ENCODE measurements at places on chromosomes 1 and 21.
A peak's percentile ranks its signal among the peaks of the same experiment; 100 is the strongest.

DNA sequence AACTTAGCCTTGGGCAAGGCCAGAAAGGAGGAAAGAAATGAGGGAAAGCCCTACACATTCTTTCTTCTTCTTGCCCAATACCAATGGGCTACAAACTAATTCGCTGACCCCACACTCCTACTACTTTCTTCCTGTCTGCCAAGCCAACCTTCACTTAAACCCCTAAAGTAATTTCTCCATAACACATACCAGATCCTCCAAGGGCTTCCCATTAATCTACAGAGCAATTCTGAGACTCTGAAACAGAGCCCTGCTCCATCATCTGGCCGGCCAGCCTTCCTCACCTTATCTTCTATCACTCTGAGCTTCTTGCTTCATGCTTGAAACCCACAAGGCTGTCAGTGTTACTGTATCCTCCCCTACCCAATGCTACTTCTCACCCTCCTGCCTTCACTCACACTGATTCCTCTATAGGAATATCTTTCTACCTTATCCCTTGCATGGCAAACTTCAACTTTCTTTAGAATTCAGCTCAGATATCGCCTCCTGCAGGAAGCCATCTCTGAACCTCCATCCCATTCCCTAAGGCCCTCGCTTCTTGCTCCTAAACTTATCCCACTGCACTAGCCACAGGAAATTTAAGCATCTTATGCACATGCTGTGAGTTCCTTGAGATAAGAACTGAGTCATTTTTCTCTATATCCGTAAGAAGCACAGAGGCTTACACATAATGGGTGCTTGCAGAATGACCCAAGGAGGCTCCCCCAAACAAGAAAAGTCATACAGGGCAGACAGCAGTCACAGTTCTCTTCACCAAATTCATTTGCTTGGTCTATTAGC lies 81.9 kb downstream of the JAK1 start:
- DNase-seq: no peak

GRCh38 chr1:235038701-235039100 lies 89.9 kb downstream of the TOMM20 start:
- DNase-seq: no peak

- DNase-seq: no peak
Measured at GRCh38 chr1:55702064-55702463, 486.9 kb upstream of the USP24 start.

DNA sequence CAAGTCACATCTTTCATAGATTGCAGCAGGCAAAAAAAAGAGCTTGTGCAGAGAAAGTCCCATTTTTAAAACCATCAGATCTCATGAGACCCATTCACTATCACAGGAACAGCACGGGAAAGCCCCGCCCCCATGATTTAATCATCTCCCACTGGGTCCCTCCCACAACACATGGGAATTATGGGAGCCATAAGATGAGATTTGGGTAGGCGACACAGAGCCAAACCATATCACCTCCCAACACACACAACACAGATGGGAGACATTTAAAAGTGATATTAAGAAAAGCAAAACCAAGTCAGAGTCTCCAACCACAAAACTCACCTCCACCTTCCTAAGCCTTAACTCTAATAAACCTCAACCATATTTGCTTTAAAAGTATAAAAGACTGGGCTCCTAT lies 61.5 kb upstream of the TIAM1 start:
- no peak for DNase-seq

GRCh38 chr1:51341876-51342496 lies 11.6 kb upstream of the TTC39A start:
- no peak for DNase-seq

DNA sequence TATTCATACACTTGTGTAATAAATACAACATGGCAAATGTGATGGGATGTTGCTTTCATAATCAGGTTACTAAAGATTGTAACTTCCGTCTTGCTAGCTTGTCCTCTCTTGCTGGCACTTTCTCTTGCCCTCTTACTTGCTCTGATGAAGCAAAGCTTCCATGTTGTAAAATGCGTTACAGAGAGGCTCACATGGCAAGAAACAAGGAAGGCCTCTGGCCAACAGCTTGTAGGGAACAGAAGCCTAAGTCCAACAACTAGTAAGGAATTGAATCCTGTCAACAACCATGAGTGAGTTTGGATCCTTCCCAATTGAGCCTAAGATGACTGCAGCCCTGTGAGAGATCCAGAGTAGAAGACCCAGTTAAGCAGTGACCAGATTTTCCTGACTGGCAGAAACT lies 15.4 kb downstream of the TMED5 start:
- no peak for DNase-seq

DNA sequence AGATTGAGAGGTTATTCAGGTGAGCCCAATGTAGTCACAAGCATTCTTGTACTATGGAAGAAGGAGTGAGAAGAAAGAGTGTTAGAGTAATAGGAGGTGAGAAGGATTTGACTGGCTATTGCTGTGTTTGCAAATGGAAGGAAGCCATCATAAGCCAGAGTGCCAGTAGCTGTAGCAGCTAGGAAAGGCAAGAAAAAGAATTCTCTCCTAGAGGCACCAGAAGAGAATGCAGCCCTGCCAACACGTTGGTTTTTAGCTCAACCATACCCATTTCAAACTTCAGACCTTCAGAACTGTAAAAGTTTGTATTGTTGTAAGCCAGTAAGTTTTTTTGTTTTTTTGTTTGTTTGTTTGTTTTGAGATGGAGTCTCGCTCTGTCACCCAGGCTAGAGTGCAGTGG lies 8.9 kb upstream of the IL12RB2 start:
- no peak for DNase-seq

DNA sequence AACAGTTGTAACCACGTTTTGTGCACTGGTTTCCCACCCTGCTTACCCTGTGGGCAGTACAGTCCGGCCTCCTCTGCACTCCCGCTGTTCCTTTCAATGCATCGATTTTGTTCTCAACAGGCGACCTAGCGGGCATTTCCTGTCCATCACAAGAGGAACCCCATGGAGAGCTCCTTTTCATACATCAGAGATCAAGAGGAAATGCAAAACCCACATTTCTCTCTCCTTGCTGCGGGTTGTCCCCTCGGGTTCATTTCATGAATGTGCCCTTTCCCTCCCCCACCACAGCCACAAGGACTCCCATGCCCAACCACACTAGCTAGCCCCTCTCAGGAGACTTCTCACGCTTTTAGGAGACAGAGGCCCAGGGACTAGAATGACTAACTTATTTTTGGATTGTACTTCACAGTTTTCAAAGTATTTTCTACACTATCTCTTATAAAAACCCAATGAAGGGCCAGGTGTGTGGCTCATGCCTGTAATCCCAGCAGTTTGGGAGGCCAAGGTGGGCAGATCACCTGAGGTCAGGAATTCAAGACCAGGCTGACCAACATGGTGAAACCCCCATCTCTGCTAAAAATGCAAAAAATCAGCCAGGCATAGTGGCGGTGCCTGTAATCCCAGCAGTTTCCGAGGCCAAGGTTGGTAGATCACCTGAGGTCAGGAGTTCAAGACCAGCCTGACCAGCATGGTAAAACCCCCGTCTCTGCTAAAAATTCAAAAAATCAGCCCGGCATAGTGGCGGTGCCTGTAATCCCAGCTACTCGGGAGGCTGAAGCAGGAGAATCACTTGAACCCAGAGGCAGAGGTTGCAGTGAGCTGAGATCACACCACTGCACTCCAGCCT lies 18.4 kb downstream of the ATP1A4 start:
- DNase-seq: peak; percentile 21

GRCh38 chr1:44246806-44247205 lies 33.5 kb downstream of the DMAP1 start:
- no peak for DNase-seq

- DNase-seq: no peak
Measured at GRCh38 chr21:46567348-46567747, 37.5 kb downstream of the S100B start.

DNA sequence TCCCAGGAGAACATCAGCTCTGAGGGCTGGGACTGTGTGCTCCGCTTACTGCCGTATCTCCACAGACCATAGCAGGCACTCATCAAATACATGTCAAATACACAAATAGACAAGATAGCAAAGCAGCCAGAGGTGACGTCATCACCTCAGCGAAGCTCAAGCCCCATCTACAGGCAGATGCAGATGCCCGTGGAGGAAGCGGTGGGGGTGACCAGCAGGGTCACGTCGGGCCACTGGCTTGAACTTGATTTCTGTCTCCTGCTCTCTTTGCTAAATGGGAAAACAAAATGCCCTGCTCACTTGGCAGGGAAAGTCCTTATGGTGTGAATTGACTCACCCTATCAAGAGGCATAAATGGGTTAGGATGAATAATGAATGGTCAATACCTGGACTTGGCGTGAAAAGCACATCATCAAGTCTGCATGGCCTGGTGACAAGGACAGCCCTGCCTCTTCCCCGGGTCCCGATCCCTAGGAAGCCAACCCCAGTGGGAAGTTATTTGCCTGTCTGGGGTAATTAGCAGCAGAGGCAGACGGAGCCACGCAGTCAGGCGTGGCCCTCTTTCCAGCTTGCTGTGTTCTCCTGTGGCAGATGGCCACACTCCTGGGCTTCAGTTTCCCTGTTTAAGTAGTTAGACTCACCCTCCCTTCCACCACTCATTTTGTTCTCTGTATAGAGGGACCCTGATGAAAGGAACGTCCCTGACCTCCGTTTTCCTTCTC lies 536.0 kb downstream of the NPHP4 start:
- no peak for DNase-seq

DNA sequence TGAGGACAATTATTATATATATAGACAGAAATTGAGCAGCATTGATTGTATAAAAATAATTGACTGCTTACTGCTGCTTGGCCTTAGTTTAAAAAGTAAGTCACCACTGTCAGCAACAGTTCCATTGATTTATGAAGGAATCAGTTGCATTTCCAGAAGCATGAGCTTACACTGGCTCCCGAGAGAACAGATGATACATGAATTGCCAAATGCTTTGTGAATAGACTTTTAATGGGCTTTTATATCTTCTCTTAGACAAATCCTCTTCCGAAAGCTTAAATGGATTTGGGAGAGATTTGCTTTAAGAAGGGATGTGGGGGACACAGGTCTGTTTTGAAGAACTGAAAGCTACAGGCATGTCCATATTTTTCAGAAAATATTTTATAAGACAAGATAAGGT lies 7.5 kb downstream of the FHAD1 start:
- no peak for DNase-seq

GRCh38 chr21:45019076-45019886 lies 55.1 kb upstream of the ADARB1 start:
- DNase-seq: no peak

GRCh38 chr21:43925096-43925481 lies 60.1 kb downstream of the AGPAT3 start:
- no peak for DNase-seq

GRCh38 chr1:224201383-224201782 lies 18.3 kb downstream of the DEGS1 start:
- no peak for DNase-seq

DNA sequence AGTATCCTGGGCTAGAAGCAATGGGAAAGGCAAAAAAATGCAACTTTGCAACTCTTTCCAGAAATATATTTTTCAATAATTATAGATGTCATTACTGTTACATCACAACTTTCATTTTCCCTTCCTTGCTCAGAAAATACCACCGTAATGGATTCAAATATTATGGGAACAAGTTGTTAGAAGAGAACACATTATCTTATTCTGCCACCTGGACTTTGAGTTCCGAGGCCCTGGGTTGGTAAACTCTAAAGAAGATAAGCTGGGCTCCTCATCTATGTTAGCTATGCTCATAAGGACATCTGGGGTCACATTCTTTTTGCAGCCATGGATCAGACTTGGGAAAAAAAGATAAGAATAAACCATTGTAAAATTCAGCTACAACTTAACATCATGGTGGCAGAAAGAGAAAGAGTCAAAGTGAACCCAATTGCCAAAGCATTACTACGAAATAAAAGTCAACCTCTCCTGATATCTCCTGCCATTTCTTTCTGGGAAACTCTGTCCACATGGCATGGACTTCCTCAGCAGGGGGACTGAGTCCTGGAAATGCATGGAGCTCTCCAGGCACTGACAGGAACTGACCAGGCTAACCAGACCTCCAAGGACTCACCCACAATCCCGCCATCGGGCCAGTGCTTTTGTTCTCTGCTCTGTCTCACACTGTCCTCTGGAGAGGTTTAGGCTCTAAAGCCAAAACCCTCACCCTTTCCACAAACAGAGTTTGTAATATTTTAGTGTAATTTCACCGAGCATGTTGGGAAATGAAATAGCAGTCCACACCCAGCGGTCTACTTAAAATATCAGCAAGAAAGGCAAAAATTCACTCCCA lies 499.1 kb upstream of the RUNX1 start:
- no peak for DNase-seq

DNA sequence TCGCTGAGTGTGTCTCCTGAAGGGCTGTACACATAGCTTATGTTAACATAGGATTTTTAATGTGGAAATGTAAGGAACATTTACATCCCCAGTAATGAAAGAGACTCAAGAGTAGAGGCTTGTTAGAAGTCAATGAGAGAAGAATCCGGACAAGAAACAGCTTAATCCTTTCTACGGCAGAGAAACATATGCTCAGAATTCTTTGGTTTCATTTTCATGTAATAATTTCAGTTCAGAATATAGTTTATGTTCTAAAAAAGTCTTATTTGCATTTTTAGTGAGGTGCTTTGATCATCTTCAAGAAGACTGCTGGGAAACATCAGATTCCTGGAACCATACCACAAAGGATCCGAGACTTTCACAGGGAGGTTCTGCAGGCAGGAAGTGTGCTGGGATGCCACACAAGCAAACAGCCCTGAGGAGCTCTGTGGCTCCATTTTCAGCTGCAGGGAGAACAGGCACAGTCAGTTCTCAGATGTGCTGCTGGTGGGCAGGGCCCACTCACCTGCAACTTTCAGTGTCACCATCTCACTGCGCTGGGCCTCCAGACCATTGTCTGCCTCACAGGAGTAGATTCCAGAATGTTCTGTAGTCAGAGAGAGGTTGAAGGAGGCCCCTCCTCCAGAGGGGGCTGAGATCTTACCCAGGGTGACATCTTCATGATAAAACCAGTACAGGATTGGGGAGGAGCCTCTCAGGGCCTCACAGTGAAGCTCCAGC lies 28.4 kb downstream of the FCRL5 start:
- no peak for DNase-seq

- no peak for DNase-seq
Measured at GRCh38 chr1:94827434-94827833, 7.3 kb downstream of the SLC44A3 start.

- DNase-seq: no peak
Measured at GRCh38 chr21:16320110-16320509, 590.3 kb downstream of the USP25 start.

DNA sequence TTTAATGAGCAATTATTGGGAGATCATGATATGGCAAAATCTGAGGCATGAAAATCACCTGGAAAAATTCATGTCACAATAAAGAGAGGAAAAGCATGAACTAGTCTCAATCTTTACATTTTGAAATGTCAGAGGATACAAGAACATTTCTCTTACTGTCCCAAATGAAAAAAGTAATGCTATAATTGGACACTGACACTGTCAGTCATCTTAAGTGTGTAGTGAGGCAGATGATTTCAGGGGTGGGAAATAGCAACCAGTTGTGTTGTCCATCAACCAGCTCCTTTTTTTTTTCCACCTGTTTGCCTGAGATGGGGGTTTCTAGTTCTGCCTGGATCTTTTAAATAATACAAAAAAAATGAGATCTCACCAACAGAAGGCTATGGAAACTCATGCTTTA lies 646.2 kb downstream of the KCNT2 start:
- DNase-seq: no peak

Measured in activated T-cell treated with anti-CD3 and anti-CD28 coated beads for 48 hours (primary cell).